Posterior vena cava (tissue), 2 donors: ENCODE measurements at places on chromosomes 3 and 15. TPM values are rescaled to one million over a fixed set of nuclear protein-coding genes. Genes with fewer than 3 reads are reported as not detected.

GRCh38 chr3:154274348-154274747 is 49.9 kb downstream of the DHX36 start:
- no peak for DNase-seq

GRCh38 chr3:185825639-185826481 is 1.0 kb upstream of the IGF2BP2 start:
- peak; percentile 86 for DNase-seq

GRCh38 chr3:136366289-136366688 is 116.1 kb downstream of the PCCB start:
- DNase-seq, result no peak

DNA sequence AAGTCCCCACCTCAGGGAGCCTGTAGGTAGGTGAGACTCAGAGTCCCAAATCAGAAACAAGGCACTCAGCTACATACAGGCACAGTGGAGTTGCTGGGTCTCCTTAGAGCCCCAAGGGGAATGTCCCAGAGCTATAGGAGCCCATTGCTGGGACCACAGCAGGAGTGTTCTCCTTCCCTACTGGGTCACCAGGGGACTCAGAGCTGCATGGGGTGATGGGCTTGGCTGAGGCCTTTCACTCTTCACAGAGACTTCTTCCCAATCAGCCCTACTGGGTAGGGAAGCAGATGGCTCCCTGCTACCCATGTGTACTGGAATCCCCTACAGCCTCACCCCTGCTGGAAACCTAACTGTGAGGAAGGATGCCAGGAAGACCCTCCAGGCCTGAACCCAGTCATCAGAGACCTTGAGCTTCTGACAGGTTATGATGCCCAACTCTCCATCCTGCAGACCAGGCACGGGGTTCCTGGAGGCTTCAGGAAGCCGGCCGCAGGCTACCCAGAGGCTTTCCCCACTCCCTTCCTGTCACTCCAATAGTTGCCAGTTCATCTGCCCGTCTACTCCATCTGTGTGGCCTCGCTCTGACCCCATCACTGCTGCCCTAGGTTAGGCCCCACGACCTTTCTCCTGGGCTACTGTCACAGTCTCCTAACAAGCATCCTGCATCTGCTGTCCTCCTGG is 24.0 kb downstream of the RASGRF1 start:
- peak; percentile 32 for DNase-seq

DNA sequence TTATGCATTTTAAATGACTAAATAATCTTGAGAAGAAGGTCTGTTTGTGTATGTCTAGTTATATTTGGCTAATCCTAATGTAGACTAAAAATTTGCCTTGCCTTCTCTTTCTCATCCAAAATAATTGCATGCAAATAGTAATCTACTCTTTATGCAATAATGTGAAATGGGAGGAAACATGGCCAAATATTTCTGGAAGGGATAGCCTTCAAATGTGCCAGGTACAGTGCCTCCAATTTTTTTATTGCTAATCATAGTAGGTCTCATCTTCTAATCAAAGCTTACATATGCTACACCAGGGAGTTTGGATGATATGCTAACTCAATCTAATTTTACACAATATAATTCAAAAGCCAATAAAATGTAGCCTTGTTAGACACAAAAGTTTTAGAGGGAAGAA is 911.3 kb downstream of the NAALADL2 start:
- DNase-seq, result no peak

DNA sequence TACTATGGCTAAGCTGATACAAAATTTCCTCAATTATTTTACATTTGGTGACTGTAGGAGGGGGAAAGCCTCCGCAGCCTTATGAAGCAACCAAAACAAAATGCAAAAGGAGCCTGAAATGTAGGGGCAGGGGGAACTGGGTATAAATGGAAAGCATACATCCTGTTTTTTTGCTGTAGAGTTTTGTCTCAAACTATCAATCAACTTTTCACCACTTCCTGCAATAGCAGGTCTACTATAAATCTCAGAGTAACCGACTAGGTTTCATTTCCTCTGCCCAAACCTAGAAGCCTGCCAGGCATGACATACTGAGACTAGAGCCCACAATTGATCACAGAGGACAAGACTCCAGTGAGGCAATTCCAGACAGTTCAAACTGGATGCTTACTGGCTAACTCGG is 91.3 kb downstream of the SHQ1 start:
- no peak for DNase-seq

DNA sequence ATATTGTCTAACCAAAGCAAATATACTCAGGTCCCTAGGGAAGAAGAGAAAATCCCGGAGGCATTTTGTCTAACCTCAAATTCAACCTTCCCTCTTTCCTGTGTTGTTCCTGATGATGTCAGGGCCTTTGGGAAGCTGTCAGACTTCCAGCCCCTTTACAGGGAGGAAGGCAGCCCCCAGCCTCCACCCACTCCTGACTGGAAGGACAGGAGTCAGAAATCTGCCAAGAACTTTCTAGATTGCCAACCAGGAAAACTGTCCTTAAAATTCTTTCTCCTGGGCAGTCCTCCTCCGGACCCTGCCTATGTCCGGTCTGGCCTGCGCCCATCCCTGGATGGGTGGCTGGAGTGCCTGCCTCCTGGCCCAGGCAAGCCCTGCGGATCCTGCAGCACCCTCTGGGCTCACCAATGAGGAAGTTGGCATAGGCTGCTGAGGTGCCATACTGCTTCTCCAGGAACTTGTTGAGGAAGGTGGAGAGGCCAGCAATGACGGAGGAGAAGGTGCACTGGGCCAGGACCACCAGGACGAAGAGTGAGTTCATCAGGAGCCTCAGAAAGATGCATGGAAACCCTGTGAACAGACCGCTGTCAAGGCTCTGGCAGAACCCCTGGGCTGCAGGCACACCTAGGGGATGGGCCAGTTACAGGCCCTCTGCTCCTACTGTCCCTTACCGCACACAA is 52.6 kb upstream of the RAB6B start:
- peak; percentile 49 for DNase-seq

- DNase-seq, result no peak
These were observed 21.6 kb downstream of the BUB1B start for GRCh38 chr15:40182358-40183029.

DNA sequence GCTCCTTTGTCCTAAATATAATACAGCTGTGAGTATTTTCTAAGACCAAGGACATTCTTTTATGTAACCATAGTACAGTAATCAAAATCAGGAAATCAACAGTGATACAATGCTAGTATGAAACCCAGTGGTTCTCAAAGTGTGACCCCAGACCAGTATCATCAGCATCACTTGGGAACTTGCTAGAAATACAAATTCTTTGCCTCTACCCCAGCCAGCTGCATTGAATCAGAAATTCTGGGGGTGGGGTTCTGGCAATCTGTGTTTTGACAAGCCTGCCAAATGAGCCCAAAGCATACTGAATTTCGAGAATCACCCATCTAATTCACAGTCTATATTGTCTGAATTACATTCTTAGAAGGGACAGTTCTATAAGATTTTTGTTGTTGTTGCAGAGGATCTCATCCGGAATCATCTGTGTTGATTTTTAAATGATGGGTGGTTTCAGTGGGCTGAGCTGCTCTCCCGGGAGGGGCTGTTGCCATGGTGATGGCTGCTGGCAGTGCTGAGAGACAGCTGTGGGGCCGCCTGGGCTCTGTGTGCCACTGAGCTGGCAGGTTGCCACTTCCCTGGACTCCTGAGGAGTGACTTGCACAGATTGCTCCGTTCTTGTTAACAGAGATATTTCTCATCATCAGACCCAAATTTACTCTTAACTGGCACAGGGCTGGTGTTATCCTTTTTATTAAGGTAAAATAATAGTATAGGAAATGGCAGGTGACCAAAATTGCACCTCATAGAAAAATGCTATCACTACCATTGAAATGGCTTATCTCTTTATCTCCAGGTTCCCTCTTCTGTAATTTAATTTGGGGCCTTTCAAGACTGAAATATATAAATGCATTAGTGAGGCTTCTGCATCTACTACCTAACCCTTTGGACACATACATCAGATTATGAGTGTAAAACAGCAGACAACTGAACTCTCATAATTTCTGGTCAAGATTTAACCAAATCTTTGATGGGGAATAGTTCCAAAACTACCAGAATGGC is 56.5 kb downstream of the NEK11 start:
- DNase-seq, result no peak

GRCh38 chr3:42503957-42504333 is 1.5 kb downstream of the VIPR1 start:
- DNase-seq, result peak; percentile 31

GRCh38 chr3:5112043-5112442 is 10.0 kb upstream of the ARL8B start:
- DNase-seq, result no peak

DNA sequence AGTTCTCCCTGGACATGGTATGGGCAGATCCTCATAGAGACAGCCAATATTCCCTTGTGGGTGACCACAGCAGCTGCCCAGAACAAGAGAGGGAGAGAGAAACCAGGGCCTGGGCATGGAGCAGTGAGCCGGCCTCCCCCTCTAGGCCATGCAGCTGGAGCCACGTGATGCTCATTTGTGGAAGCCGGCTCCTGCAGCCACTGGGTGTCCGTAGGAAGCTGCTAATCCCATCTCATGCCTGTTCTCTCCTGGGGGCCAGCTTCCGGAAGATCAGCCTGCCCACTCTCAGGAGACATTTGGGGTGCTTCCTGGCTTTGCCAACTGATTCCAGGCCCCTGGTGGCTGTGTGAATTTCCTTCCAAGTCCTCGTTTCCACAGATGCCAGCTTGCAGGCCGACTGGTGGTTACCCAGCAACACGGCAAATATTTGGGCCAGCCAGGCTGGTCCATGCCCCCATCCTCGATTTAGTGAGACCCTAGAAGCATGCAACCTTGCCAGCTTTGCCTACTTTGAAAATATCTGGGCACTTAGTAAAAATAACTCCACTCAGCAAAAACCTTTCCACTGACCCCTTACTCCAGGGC is 55.3 kb downstream of the LINGO1 start:
- DNase-seq, result no peak

DNA sequence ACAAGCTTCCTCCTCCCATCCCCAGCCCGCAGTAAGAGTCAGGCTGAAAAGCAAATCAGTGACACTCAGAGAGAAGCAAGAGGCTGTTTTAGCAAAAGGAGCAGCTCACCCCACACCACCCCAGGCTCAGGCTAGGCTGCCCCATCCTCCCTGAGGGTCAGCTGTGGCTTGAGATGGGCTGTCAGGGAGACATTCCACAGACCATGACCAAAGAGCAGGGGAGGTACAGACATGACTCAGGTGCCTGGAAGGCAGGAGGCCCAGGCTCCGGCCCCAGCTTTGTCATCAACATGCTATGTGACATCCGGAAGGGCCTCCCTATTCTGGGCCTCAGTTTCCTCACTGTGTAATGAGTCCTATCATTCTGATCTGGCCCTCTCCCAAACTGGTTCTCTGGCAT is 24.7 kb downstream of the HCN4 start:
- DNase-seq, result no peak

DNA sequence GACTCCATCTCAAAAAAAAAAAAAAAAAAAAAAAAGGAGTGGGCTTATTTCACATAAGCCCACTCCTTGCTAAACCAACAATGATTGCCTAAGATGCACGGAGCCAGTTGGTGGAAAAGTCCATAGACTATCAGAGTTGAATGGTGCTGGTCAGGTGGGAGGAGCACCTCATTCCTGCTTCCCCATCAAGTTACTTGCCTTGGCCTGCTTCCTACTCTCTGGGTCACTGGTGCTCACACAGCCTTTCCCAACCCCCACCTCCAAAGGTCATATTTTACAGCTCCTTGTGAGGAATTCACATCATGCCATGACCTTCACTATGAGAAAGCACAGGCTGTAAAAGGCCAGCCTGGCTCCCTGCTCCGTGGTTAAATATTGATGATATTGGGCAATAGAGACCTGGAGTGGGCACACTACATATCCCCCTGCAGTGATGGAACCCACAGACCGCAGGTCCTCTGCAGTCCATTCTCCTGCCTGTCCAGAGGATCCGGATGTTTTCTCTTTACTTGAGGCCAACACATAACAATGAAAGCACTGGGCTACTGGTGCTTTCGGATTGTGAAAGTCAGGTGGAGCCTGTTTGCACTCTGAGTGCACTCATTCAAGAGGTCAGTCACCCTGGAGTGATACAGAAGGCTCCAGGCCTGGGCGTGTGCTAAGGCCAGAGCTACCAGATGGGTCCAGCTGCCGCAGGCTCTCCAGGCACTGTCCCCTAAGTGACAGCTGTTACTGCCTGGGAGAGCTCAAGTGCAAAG is at the start of gene SLC51B:
Gene SLC51B, plus strand, starts transcription at position 664 of the 758 bp plus-strand sequence. CDS start 4,618 bp downstream, outside the sequence.
- peak; percentile 26 for DNase-seq

DNA sequence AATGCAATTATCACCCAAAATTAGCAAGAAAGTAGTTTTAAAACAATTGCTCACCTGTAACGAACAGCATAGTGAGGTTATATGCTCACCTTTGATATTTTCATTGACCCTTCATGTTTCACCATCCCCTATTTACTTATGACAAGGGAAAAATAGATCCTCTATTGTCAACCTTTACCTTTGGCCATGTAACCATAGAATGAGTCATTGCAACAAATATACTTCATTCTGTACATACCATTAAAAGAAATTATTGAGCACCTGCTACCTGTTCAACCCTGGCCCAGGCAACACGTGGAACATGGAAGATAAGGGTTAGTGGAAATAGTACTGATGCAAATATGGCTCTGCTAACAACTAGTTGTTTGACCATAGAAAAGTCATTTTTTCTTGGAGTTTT is 20.2 kb downstream of the LSAMP start:
- no peak for DNase-seq

GRCh38 chr3:106170636-106171035 is 301.8 kb upstream of the CBLB start:
- no peak for DNase-seq

- DNase-seq, result no peak
These were observed 253.9 kb upstream of the RBMS3 start for GRCh38 chr3:29026959-29027358.

DNA sequence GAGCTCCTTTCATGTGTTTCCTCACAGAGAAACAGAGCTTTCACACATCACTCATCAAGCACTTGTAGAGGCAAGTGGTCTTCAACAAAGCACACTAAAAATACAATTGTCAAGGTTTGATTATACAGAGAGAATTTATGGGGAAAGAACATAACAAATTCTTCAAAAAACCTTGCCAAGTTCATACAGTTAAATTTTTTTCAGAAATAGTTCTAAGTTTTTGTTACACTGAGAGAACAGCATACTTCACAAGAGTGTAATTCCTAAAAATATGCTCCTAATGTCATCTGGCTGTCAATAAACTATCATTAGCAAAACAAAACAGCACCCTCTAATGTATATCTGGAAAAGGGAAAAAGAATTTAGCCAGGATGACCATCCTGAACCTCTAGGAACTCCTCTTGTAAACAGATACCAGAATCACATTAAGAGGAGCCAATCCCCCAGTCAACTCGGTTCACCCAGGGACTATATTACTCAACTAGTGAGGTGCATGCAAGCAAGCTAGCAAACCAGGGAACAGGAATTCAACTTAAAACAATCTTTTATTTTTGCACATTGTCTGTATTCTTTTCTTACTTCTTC is 63.3 kb downstream of the RAD18 start:
- no peak for DNase-seq

- no peak for DNase-seq
These were observed 1054.6 kb downstream of the NTRK3 start for GRCh38 chr15:87201986-87202385.

The DAPK2 gene
- total RNA-seq, result 3.1 TPM

The FRMD5 gene
- total RNA-seq, result 0.33 TPM

The GABRR3 gene
- total RNA-seq, result not detected

The ACAN gene
- total RNA-seq, result 13.5 TPM

The ITIH3 gene
- total RNA-seq, result 14.8 TPM

The SPSB4 gene
- total RNA-seq, result 0.76 TPM

The C3orf49 gene
- not detected for total RNA-seq

The SLC24A5 gene
- total RNA-seq, result not detected

The PLA2G4E gene
- not detected for total RNA-seq

The HGD gene
- 0.48 TPM for total RNA-seq

The LRRC15 gene
- total RNA-seq, result 3.0 TPM

The SSR3 gene
- 150 TPM for total RNA-seq

The AHSG gene
- total RNA-seq, result not detected

The BFSP2 gene
- total RNA-seq, result not detected

The MASP1 gene
- 13.9 TPM for total RNA-seq

The CALML4 gene
- 8.4 TPM for total RNA-seq
